ENCODE measurements at places on chromosomes 3 and 15.

DNA sequence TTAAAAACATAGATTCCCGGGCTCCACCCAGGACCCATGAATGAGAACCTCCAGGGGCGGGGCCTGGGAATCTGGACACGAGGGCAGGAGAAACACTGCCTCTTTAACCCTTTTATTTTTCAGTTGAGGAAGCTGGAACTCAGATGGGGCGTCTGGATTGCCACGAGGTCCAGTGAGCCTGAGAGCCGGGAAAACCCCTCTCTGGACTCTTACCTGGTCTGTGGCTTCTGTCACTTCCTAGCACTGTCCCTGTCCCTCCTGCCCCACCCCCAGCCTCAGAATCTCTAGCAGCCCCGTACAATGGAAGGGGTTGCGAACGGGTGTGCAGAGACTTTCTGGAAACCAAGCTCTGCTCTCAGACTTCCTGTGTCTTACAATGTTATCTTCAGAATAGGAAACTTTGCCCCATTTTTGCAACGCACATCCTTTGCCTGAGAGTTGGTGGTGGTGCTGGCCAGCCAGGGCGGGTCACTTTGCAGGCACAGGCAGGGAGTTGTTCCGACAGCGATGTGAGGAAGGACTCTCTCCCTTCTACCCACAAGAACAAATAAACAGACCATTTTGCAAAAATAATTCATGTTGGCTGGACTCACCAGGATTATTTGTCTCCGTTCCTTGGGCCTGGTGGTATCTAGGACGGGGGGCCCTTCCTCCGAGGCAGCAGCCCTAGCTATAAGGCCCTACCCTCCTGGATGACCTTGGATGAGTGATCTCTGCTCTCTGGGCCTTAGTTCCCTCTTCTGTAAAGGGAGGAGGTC lies 59.1 kb downstream of the SMAD6 start:
- no peak for DNase-seq
- H3K36me3 ChIP-seq, result peaks cover 3% of the 10 kb centered on the region
- no peaks in the 10 kb centered on the region for H3K27me3 ChIP-seq
- peaks cover 97% of the 10 kb centered on the region for H3K4me1 ChIP-seq
- H3K27ac ChIP-seq, result peak overlapping the region; percentile 98

GRCh38 chr3:124783696-124784095 lies 53.4 kb downstream of the UMPS start:
- no peak overlapping the region for H3K4me3 ChIP-seq
- H3K36me3 ChIP-seq, result peaks cover 2% of the 10 kb centered on the region
- DNase-seq, result no peak
- no peaks in the 10 kb centered on the region for H3K27me3 ChIP-seq

GRCh38 chr15:80732818-80733217 lies 37.7 kb downstream of the ABHD17C start:
- H3K27me3 ChIP-seq, result no peaks in the 10 kb centered on the region
- H3K4me1 ChIP-seq, result peaks cover 75% of the 10 kb centered on the region
- peak overlapping the region; percentile 28 for H3K27ac ChIP-seq
- DNase-seq, result no peak

- peaks cover 55% of the 10 kb centered on the region for H3K4me1 ChIP-seq
- no peaks in the 10 kb centered on the region for H3K27me3 ChIP-seq
- peak within 1 kb of the TSS; percentile 77 for H3K4me3 ChIP-seq
- H3K36me3 ChIP-seq, result no peaks in the 10 kb centered on the region
- DNase-seq, result peak; percentile 89
Observed at GRCh38 chr15:40323239-40323952, at the start of gene INAFM2. INAFM2 (plus strand) TSS chr15:40323692; CDS start chr15:40324056, 364 bp downstream.

DNA sequence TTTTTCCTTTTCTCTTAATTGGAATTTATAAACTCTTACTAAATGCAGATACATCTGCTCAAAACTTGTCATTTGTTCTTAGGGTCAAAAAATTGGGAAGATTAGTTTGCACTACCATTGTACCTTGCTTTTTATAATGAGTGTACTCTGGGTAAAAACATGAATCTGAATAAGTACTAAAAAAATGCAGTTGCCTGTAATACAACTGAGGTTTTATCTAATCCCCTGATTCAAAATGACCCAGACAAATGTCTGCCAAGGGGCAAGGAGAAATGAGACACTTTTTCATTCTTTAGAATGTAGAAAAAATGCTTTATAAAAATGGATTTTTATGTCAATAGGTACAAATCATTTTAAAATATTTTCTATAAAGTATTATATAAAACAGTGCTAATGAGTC lies 42.4 kb downstream of the RASA2 start:
- H3K4me3 ChIP-seq, result no peak overlapping the region
- H3K4me1 ChIP-seq, result peaks cover 17% of the 10 kb centered on the region
- no peaks in the 10 kb centered on the region for H3K36me3 ChIP-seq
- H3K27ac ChIP-seq, result no peak overlapping the region
- no peak for DNase-seq

GRCh38 chr3:172100482-172100881 lies 61.1 kb downstream of the FNDC3B start:
- no peak overlapping the region for H3K4me3 ChIP-seq
- DNase-seq, result no peak
- no peak overlapping the region for H3K27ac ChIP-seq
- H3K27me3 ChIP-seq, result no peaks in the 10 kb centered on the region

DNA sequence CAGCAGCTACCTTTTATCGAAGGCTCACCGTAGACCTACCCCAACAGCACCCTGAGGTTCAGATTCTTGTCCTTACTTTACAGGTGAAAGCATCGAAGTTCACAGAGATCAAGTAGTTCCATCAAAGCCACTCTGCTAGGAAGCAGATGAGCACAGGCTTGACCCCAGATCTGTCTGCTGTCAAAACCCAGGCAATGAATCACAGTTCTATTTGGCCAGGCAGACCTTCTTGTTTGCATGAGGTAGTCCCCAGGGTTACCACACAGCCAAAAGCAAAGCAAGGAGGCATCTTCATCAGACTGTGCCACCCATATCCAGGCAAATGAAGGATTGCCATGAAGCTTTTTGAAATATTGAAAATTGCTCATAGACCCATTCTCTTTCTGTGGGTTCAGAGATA lies 33.0 kb downstream of the HES1 start:
- DNase-seq, result no peak
- H3K27me3 ChIP-seq, result no peaks in the 10 kb centered on the region
- H3K27ac ChIP-seq, result peak overlapping the region; percentile 6
- H3K4me1 ChIP-seq, result peaks cover 60% of the 10 kb centered on the region
- H3K36me3 ChIP-seq, result no peaks in the 10 kb centered on the region

DNA sequence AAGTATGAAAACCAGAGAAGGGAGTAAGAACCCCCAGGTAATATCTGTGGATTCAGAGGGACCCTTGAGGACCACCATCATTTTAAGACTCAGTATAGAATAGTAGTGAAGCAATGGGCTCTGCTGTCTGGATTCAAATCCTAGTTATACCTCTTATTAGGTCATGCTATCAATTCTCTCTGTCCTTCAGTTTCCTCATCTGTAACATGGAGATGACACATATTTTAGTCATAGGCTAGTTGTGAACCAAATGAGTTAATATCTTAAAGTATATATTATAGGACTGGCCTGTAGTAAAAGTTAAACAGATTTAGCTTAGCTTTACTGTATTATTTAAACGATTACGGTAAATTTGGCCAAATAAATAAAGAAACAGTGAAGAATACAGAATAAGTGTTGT lies 177.3 kb upstream of the GOLIM4 start:
- no peaks in the 10 kb centered on the region for H3K4me1 ChIP-seq
- no peak overlapping the region for H3K27ac ChIP-seq
- no peak for DNase-seq
- peaks cover 61% of the 10 kb centered on the region for H3K36me3 ChIP-seq

DNA sequence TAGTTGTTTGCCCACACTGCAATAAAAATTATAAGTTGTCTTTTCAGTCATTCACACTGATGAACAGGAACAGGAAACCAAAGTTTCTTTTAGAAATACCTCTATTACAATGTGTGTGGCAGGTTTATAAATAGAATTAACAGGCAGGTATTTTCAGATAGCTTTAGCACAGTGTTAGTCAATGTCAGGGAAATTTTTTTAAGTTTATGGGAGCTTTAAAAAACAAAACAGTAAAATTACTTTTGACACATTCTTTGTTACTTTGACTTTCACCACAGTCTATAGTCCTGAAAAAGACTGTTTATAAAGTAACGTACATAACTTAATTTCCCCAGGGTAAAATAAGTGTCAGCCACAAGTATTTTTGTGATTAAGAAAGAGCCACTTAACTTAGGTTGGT lies 38.1 kb downstream of the SERPINI1 start:
- peaks cover 17% of the 10 kb centered on the region for H3K4me1 ChIP-seq
- peaks cover 5% of the 10 kb centered on the region for H3K36me3 ChIP-seq
- H3K27me3 ChIP-seq, result peaks cover 21% of the 10 kb centered on the region
- no peak overlapping the region for H3K27ac ChIP-seq

- no peaks in the 10 kb centered on the region for H3K36me3 ChIP-seq
- DNase-seq, result no peak
- H3K27me3 ChIP-seq, result no peaks in the 10 kb centered on the region
Observed at GRCh38 chr3:71979175-71979574, 194.2 kb upstream of the PROK2 start.

- H3K4me1 ChIP-seq, result peaks cover 8% of the 10 kb centered on the region
- H3K27ac ChIP-seq, result no peak overlapping the region
- no peak overlapping the region for H3K4me3 ChIP-seq
- no peaks in the 10 kb centered on the region for H3K36me3 ChIP-seq
- no peak for DNase-seq
- peaks cover 18% of the 10 kb centered on the region for H3K27me3 ChIP-seq
Observed at GRCh38 chr3:197025736-197026480, 3.7 kb downstream of the MELTF start.

DNA sequence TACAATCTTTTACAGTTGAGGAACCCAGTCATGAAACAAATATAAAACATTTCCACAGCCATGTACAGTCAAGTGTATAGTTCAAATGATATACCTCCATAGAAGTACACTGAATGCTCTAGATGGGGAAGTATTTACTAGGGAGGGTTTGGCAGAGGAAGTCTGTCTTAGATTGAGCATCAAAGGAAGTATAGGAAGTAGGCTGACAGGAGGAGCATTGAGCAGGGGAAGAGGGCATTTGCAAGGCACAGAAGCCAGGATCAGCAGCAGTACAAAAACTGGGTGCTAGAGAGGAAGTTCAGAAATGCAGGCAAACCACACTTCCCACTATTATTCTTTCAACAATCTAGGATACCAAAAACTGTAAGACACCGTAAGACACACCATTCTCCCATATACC lies 122.6 kb downstream of the ANO10 start:
- no peak overlapping the region for H3K27ac ChIP-seq
- no peak for DNase-seq
- no peak overlapping the region for H3K4me3 ChIP-seq
- H3K36me3 ChIP-seq, result no peaks in the 10 kb centered on the region

- H3K36me3 ChIP-seq, result no peaks in the 10 kb centered on the region
- H3K4me3 ChIP-seq, result no peak overlapping the region
- H3K27me3 ChIP-seq, result no peaks in the 10 kb centered on the region
- H3K4me1 ChIP-seq, result peaks cover 11% of the 10 kb centered on the region
Observed at GRCh38 chr3:55449527-55449926, 37.6 kb downstream of the WNT5A start.

DNA sequence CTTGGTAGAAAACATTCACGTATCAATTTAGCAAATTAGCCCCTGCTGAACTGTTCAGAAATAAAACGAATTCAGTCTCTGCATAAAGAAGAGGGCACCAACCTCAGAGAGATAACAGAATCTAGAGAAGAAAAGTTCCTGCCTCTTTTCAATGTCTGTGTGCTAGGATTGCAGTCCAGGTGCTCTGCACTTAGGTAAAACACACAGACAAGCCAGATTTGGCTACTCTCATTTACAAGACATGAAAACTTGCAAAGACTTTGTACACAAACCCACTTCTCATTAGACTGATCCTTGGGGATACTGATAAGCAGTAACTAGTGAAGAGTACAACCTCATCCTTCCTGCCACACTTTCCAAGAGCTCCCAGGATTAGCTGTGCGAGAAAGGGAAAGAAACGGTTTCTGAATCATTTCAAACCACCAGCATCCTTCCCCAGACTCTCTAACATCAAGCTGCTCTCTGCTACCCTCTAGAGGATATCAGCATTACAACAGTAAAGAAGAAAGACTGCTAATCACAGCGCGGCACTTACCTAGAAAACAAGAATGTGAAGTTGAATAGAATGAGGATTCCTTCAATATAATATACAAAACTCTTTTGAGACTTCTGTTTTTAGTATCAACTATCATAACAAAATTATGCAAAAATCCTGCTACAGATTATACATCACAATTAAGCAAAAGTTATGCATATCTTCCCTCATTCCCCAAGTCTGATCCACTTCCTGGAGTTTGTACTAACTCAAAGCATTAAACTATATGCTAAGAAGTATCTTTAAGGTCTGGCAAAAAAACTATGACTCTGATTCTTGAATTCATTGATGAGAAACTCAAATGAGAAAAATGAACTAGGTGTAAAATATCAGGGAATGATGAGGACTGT lies 306.4 kb downstream of the MAGI1 start:
- no peaks in the 10 kb centered on the region for H3K27me3 ChIP-seq
- H3K4me3 ChIP-seq, result no peak overlapping the region
- peaks cover 33% of the 10 kb centered on the region for H3K4me1 ChIP-seq
- peaks cover 4% of the 10 kb centered on the region for H3K36me3 ChIP-seq
- no peak for DNase-seq

DNA sequence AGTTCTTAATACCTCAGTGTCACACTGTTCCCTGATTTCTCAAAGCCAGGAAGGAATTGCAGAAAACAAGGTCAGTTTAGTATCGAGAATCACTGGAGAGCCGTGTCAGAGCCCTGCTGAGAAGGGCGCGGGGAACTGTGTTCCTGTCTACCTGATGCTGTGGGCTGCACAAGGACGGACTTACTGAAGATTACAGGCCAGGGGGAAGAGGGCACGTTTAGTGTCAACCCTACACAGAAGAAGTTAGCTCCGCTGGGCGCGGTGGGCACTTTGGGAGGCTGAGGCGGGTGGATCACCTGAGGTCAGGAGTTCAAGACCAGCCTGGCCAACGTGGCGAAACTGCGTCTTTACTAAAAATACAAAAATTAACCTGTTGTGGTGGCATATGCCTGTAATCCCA lies 104.1 kb downstream of the APBA2 start:
- DNase-seq, result no peak
- no peak overlapping the region for H3K27ac ChIP-seq
- no peak overlapping the region for H3K4me3 ChIP-seq
- H3K4me1 ChIP-seq, result peaks cover 28% of the 10 kb centered on the region

- H3K4me1 ChIP-seq, result peaks cover 14% of the 10 kb centered on the region
- peaks cover 10% of the 10 kb centered on the region for H3K27me3 ChIP-seq
- no peak for DNase-seq
- no peak overlapping the region for H3K4me3 ChIP-seq
- no peaks in the 10 kb centered on the region for H3K36me3 ChIP-seq
Observed at GRCh38 chr3:94299716-94300115, 236.9 kb downstream of the NSUN3 start.

GRCh38 chr3:180188512-180189309 lies 152.0 kb upstream of the PEX5L start:
- no peak overlapping the region for H3K4me3 ChIP-seq
- DNase-seq, result no peak
- no peaks in the 10 kb centered on the region for H3K36me3 ChIP-seq
- H3K27ac ChIP-seq, result no peak overlapping the region
- H3K27me3 ChIP-seq, result no peaks in the 10 kb centered on the region

GRCh38 chr3:190345878-190346277 lies 23.6 kb upstream of the CLDN1 start:
- H3K4me3 ChIP-seq, result no peak overlapping the region
- H3K27me3 ChIP-seq, result no peaks in the 10 kb centered on the region
- peaks cover 3% of the 10 kb centered on the region for H3K36me3 ChIP-seq
- no peak for DNase-seq
- H3K4me1 ChIP-seq, result peaks cover 14% of the 10 kb centered on the region
